ENCODE measurements at places on chromosomes 12 and 14. TPM values are rescaled to one million over a fixed set of nuclear protein-coding genes. Genes with fewer than 3 reads are reported as not detected.

Gene TAMALIN
- total RNA-seq, result 0.23 TPM

Gene RNFT2
- 0.34 TPM for total RNA-seq

Gene RTN1
- not detected for total RNA-seq

Gene PFDN5
- total RNA-seq, result 366 TPM

Gene SCN8A
- 0.23 TPM for total RNA-seq

Gene KLHDC1
- total RNA-seq, result 2.1 TPM
